Psoas muscle (tissue), 8 donors: ENCODE measurements at places on chromosomes 7 and 10.
A peak's percentile ranks its signal among the peaks of the same experiment; 100 is the strongest.

GRCh38 chr10:63204667-63205391 lies 71.7 kb downstream of the NRBF2 start:
- no peak for DNase-seq

- no peak for DNase-seq
Measured at GRCh38 chr10:133614830-133615580, 11.6 kb downstream of the FRG2B start.

DNA sequence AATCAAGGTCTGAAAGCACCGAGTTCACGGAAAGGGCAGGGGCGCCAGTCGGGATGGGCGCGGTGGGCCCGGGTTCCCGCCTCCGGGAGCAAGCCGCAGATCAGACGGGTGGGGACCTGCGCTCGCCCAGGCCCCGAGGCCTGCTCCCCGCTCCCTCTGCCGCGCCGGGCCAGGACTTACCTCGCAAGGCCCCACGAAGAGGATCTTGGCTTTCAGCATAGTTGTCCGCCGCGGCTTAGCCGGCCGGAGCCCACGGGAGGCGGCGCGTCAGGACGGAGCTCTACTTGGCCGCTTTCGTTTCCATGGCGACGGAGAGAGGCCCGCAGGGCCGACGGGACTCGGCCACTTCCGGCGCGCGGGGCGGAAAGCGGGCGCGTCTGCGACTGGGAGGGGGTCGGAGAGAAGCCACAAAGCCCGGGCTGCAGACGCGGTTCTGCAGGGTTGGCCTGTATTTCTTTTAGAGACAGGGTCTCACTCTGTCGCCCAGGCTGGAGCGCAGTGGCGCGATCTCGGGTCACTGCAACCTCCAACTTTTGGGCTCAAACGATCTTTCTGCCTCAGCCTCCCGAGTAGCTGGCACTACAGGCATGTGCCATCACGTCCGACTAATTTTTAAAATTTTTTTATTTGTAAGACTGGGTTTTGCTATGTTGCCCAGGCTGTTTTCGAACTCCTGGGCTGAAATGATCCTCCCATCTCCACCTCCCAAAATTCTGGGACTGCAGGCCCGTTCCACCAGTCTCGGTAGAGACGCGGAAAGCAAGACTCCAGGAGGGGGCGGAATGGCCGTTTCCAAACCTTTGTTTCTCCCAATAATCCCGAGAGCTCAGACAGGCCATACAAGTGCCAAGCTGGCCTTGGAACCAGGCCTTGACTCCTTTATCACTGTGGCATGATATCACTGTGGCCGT lies at the start of gene IFT22:
IFT22 (minus strand) TSS at position 322 of the 911 bp plus-strand sequence; CDS start at position 219, 103 bp downstream.
- DNase-seq, result peak; percentile 92

GRCh38 chr10:4382811-4383210 lies 443.2 kb upstream of the AKR1E2 start:
- no peak for DNase-seq

DNA sequence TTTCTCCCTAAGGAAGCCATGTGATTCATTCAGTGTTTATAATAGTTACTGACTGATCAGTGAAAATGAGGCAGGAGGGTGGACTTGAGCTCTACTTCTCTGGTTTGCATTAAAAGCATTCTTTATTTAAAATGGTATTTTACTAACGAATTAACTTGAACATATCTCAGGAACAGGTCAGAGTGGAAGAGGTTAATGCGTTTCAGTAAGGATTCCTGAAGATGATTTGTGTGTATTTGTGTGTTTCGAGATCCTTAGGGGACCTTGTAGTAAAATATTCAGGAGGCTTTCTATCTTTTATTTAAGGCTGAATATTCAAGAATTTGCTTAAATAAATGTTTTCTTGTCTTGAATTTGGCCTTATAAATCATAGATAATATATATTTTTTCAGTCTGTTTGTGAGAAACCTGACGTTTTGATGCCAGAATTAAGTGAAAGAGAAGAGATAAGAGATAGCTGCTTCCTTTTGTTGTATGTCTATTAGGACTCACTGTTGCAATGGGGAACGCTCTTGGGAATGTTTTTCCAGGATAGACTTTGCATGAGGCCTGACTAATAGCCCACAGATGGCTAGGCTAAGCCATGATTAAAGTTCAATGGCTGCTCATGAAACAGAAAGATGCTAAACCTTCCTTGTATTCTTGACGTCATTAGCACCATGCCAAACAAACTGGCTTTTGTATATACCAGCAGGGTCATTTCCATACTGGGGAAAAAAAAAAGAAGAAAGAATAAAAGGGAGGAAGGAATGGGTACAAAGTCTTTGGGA lies 93.8 kb upstream of the MTPN start:
- DNase-seq, result no peak

DNA sequence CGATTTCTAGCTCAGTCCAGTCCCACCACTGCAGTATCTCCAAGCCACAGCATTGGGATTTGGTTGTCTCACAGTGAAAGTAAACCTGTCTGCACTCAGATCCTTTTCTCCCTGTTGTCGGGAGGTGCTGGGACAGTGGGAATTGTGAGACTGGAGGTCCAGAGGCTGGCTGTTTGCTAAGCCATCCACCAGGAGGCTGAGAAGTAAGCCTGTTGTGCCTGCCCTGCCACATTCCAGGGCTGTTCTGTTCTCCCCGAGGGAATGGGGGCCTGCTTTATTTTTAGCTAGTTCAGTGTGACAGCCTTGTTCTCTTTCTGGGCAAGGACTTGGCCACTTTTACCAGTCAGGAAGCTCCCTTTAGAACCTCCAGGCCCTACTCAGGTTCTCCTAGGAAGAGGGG lies 54.9 kb downstream of the HK1 start:
- peak; percentile 67 for DNase-seq

DNA sequence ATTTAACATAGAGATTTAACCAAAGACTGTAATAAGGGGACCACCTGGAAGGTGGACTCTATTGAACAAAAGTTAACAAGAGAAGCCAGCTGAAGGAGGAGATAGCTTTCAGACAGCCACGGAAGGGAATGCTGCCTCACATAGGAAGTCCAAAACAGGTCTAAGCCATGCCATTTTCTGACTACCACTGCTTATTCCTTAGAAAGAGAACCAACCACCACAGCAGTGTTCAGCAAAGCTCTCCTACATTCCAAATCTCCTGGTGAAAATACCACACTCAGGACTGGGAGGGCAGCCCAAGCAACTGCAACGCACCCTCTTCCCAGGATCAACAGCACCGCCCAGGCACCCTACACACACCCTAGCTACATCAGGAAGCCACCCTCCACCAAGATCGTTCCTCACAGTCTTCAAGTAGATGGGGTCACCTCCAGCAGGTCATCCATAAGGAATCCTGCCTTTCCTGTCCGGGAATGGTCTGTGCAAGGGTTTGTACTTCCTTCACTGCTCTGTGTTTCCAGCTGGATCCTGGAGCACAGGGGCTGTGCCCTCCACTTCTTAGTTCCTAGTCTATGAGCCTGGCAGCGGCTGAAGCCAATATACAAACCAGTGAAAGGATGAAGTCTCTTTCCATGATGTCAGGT lies 2.5 kb downstream of the KIAA1549 start:
- no peak for DNase-seq

DNA sequence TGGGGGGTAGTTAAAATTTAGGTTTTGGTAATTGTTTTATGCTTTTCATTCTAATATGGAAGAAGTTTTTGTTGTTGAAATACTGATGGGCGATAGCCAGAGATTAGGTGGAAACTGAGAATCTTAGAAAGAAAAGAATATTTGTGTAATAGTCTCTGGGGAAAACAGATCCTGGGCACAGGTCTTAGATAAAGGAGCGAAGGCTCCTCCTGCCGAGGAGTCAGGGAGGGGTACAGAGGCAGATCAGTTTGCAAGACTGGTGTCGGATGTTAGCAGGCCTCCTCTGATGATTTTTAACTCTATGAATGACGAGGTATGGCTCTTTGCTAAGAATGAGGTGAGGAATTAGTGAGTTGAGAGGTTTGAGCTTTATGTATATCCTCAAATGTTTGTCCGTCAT lies 339.7 kb downstream of the HGF start:
- DNase-seq, result no peak

- no peak for DNase-seq
Measured at GRCh38 chr7:85025312-85025756, 161.5 kb downstream of the SEMA3D start.

GRCh38 chr7:155278921-155279320 lies 18.8 kb upstream of the INSIG1 start:
- DNase-seq, result no peak

DNA sequence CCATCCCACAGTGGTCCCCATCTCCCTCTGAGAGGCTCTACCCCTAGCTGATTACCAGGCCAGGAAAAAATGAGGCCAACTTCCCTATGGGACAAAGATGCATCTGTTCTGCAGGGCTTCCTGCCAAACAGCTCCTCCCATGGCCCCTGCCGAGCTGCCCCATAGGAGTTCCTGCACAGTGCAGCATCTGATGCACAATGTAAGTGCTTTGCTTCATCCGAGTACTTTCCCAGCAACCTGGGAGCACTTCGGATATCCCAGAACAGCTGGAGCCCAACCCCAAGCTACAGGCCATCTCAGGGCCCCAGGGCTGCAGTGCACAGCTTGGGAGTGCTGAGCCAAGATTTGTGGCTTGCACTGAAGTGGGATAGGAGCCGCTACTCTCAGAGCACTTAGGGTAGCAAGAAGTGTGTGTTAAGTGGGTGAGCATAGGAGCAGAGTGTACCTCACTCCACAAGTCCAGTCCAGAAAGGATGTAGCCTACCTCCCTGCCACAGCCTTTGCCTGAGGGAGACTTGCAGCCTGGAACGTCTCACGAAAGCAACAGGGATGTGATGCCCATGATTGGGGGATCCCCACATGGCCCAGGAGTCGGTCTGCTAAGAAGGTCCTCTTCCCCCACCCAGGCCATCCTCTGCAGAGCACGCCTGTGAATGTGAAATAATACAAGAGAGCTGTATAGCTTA lies 209.6 kb upstream of the VWC2 start:
- no peak for DNase-seq

- DNase-seq, result peak; percentile 87
Measured at GRCh38 chr10:30392564-30392990, 41.4 kb upstream of the MAP3K8 start.

- DNase-seq, result no peak
Measured at GRCh38 chr7:63096141-63096540, 902.5 kb upstream of the ZNF722 start.

GRCh38 chr7:85274454-85274853 lies 87.6 kb upstream of the SEMA3D start:
- no peak for DNase-seq

DNA sequence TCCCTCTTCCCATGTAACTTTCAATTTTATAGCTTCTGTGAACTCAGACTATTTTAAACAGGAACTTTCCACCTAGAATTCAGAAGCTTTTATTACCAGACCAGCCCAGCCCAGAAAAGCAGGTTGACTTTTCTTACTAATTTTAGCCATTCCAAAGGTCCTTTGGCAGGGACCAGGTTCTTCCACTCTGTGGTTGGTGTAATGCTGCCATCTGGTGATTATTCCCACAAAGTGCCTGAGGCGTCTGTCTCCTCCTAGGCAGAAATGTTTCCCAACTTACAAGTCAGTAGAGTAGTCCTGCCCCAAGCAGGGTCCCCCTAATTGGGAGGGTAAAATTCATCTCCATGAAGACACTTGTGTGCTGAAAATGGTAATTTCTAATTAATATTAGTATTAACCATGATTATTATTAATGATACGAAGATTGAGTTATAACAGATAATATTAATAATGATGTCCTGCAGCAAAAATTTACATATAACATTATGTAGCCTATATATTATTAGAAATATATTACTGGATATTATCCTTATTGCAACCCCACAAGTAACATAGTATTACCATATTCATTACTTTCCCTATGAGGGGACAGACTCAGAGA lies 53.0 kb upstream of the PPP1R17 start:
- DNase-seq, result no peak
